ENCODE measurements at places on chromosomes 6 and 20. TPM values are rescaled to one million over a fixed set of nuclear protein-coding genes. Genes with fewer than 3 reads are reported as not detected.

DNA sequence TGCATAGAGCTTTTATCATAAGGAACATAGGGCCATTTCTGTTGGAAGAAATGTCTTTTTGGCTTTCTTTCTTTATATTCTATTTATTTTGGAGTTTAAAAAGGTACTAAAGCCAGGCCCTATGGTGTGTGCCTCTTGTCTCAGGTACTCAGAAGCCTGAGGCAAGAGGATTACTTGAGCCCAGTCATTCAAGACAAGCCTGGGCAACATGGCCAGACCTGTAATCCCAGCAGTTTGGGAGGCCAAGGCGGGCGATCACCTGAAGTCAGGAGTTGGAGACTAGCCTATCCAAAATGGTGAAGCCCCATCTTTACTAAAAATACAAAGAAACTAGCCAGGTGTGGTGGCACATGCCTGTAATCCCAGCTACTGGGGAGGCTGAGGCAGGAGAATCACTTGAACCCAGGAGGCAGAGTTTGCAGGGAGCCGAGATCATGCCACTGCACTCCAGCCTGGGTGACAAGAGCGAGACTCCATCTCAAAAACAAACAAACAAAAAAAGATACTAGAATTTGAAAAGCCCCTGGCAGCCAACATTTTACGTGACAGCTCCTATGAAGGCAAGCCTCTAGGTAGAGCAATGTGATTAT, 80.0 kb downstream of the CBFA2T2 start:
- peaks cover 7% of the 10 kb centered on the region for H3K4me1 ChIP-seq
- no peaks in the 10 kb centered on the region for H3K27me3 ChIP-seq
- no peak overlapping the region for H3K27ac ChIP-seq
- peaks cover 2% of the 10 kb centered on the region for H3K36me3 ChIP-seq

Gene TBX18
- 0.62 TPM for polyA plus RNA-seq

Gene RBBP8NL
- polyA plus RNA-seq = 8.0 TPM

DNA sequence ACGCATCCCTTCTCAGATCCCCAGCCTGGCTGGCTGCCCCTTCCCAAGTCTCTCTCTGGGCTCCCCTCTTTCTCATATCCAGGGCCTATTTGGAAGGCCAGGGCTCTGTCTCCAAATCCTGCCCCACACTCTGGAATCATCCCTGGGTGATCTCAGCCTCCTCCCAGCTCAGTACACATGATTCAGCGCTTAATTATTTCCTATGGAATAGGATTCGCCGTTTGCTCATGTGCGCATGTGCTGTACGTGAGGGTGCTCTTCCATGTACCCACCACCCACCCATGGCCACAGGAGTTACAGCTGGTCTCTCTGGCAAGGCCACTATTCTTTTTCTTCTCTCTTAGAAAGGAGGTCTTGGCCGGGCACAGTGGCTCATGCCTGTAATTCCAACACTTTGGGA, 81.7 kb upstream of the FOXP4 start:
- no peak for DNase-seq
- H3K27me3 ChIP-seq = peaks cover 6% of the 10 kb centered on the region
- no peak overlapping the region for H3K4me3 ChIP-seq

GRCh38 chr20:14337400-14338171, at the start of gene FLRT3:
Gene FLRT3, minus strand, starts transcription at chr20:14337612. Its CDS starts 10,106 bp downstream, at chr20:14327506.
- H3K27ac ChIP-seq = peak within 1 kb of the TSS; percentile 94
- H3K36me3 ChIP-seq = no peaks in the 10 kb centered on the region
- no peaks in the 10 kb centered on the region for H3K27me3 ChIP-seq
- H3K4me3 ChIP-seq = peak within 1 kb of the TSS; percentile 73
- peaks cover 20% of the 10 kb centered on the region for H3K4me1 ChIP-seq
- peak; percentile 97 for DNase-seq

- H3K27ac ChIP-seq = no peak overlapping the region
- H3K4me1 ChIP-seq = peaks cover 44% of the 10 kb centered on the region
- DNase-seq = peak; percentile 78
- no peaks in the 10 kb centered on the region for H3K27me3 ChIP-seq
Observed at GRCh38 chr6:32087574-32088486, 21.3 kb downstream of the TNXB start.

Gene PGC
- polyA plus RNA-seq = 13.9 TPM

GRCh38 chr6:45857827-45858226, 157.8 kb downstream of the CLIC5 start:
- H3K27me3 ChIP-seq = no peaks in the 10 kb centered on the region
- no peak overlapping the region for H3K4me3 ChIP-seq
- DNase-seq = no peak
- H3K27ac ChIP-seq = no peak overlapping the region

Gene TRIM15
- polyA plus RNA-seq = 26.1 TPM

Gene TMEM151B
- 0.96 TPM for polyA plus RNA-seq

Gene CD93
- polyA plus RNA-seq = 16.2 TPM

- peak; percentile 16 for DNase-seq
- no peak overlapping the region for H3K4me3 ChIP-seq
- no peaks in the 10 kb centered on the region for H3K36me3 ChIP-seq
- no peaks in the 10 kb centered on the region for H3K27me3 ChIP-seq
- no peaks in the 10 kb centered on the region for H3K4me1 ChIP-seq
Observed at GRCh38 chr20:57061051-57061900, 205.2 kb downstream of the BMP7 start.

- no peaks in the 10 kb centered on the region for H3K36me3 ChIP-seq
- DNase-seq = no peak
Observed at GRCh38 chr20:3686421-3686820, 4.6 kb upstream of the ADAM33 start.

Gene FAM83B
- polyA plus RNA-seq = 14.7 TPM

Gene ZNF217
- 33.7 TPM for polyA plus RNA-seq

GRCh38 chr6:24484657-24485323, 4.6 kb downstream of the GPLD1 start:
- no peaks in the 10 kb centered on the region for H3K27me3 ChIP-seq
- no peak overlapping the region for H3K27ac ChIP-seq
- no peak overlapping the region for H3K4me3 ChIP-seq
- DNase-seq = no peak
- no peaks in the 10 kb centered on the region for H3K4me1 ChIP-seq
- H3K36me3 ChIP-seq = no peaks in the 10 kb centered on the region

GRCh38 chr6:120496661-120497060, 837.6 kb downstream of the TBC1D32 start:
- no peak for DNase-seq
- H3K4me1 ChIP-seq = no peaks in the 10 kb centered on the region
- H3K4me3 ChIP-seq = no peak overlapping the region
- no peaks in the 10 kb centered on the region for H3K36me3 ChIP-seq
- no peak overlapping the region for H3K27ac ChIP-seq
- no peaks in the 10 kb centered on the region for H3K27me3 ChIP-seq

- no peak overlapping the region for H3K4me3 ChIP-seq
- no peaks in the 10 kb centered on the region for H3K4me1 ChIP-seq
- no peak for DNase-seq
- H3K36me3 ChIP-seq = no peaks in the 10 kb centered on the region
- H3K27me3 ChIP-seq = no peaks in the 10 kb centered on the region
- H3K27ac ChIP-seq = no peak overlapping the region
Observed at GRCh38 chr6:116083052-116083451, 17.6 kb upstream of the NT5DC1 start.

Gene POM121L2
- not detected for polyA plus RNA-seq

GRCh38 chr20:17479063-17479657, 52.0 kb downstream of the BFSP1 start:
- DNase-seq = no peak
- H3K4me3 ChIP-seq = no peak overlapping the region
- no peaks in the 10 kb centered on the region for H3K27me3 ChIP-seq
- no peaks in the 10 kb centered on the region for H3K36me3 ChIP-seq
- no peaks in the 10 kb centered on the region for H3K4me1 ChIP-seq

GRCh38 chr6:163352011-163352685, 62.4 kb upstream of the QKI start:
- DNase-seq = no peak
- no peak overlapping the region for H3K4me3 ChIP-seq
- no peaks in the 10 kb centered on the region for H3K4me1 ChIP-seq
- H3K36me3 ChIP-seq = no peaks in the 10 kb centered on the region

Gene C20orf96
- polyA plus RNA-seq = 7.9 TPM

Gene KIF25
- polyA plus RNA-seq = 0.66 TPM

Gene ERVFRD-1
- not detected for polyA plus RNA-seq

DNA sequence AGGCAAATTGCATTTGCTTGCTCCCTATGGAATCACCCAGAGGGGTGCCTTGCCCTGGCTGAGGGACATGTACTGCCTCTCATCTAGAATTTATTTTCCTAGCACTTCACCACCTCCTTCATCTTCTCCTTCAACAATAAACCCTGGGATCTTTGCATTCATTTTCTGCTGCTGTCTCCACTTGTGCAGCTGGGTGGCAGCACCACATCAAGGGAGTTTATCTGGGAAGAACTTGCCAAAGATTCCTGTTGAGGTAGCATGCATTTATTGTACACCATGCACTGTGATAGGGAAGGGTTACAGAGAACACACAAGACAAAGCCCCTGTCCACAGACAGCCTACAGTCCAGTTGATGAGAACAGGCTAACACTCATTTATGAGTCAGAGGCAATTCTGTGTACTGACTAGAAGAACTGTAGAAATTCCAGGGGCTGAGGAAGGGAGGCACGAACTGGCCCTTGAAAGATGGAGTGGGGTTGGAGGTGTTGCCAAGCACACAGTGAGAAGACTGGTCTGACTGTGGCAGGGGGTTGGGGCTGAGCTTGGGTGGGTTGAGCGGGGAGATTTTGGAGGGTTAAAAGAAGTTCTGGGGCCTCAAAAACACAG, 17.5 kb downstream of the C20orf173 start:
- H3K36me3 ChIP-seq = peaks cover 12% of the 10 kb centered on the region
- no peak overlapping the region for H3K4me3 ChIP-seq
- no peaks in the 10 kb centered on the region for H3K27me3 ChIP-seq
- DNase-seq = peak; percentile 44
- H3K4me1 ChIP-seq = no peaks in the 10 kb centered on the region

DNA sequence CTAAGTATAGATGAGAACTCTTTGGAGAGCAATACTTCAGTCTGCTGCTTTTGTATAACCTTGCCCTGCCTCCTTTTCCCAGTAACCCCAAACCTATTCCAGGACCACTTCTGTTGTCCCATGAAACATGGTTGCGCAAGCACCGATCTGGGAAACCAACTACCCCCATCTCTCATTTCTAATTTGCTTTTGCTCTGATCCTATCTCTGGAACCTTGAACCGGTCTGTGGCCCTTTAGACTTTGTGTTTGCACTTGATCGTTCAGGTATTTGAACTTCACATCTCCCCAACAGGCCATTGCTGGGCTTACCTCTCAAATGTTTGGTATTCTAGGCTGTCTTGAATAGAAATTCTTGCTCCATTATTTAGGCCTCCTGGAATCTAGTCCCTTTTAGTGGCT, 25.0 kb downstream of the L3MBTL3 start:
- DNase-seq = peak; percentile 9
- H3K4me3 ChIP-seq = no peak overlapping the region
- H3K4me1 ChIP-seq = no peaks in the 10 kb centered on the region
- H3K27me3 ChIP-seq = no peaks in the 10 kb centered on the region
- no peak overlapping the region for H3K27ac ChIP-seq
- H3K36me3 ChIP-seq = peaks cover 2% of the 10 kb centered on the region

GRCh38 chr20:437787-438486, 24.4 kb downstream of the TBC1D20 start:
- DNase-seq = no peak

- peak; percentile 68 for DNase-seq
- H3K4me3 ChIP-seq = no peak overlapping the region
- H3K27me3 ChIP-seq = no peaks in the 10 kb centered on the region
Observed at GRCh38 chr20:58327211-58327610, 17.7 kb downstream of the RAB22A start.

GRCh38 chr20:35947489-35947888, 6.8 kb downstream of the SCAND1 start:
- H3K4me3 ChIP-seq = no peak overlapping the region
- H3K4me1 ChIP-seq = no peaks in the 10 kb centered on the region
- H3K36me3 ChIP-seq = no peaks in the 10 kb centered on the region
- peak; percentile 18 for DNase-seq

Gene DPPA5
- not detected for polyA plus RNA-seq

Gene PRND
- polyA plus RNA-seq = 3.7 TPM

Gene TMEM239
- not detected for polyA plus RNA-seq

GRCh38 chr6:40588480-40588879, 1.3 kb upstream of the LRFN2 start:
- H3K4me1 ChIP-seq = no peaks in the 10 kb centered on the region

DNA sequence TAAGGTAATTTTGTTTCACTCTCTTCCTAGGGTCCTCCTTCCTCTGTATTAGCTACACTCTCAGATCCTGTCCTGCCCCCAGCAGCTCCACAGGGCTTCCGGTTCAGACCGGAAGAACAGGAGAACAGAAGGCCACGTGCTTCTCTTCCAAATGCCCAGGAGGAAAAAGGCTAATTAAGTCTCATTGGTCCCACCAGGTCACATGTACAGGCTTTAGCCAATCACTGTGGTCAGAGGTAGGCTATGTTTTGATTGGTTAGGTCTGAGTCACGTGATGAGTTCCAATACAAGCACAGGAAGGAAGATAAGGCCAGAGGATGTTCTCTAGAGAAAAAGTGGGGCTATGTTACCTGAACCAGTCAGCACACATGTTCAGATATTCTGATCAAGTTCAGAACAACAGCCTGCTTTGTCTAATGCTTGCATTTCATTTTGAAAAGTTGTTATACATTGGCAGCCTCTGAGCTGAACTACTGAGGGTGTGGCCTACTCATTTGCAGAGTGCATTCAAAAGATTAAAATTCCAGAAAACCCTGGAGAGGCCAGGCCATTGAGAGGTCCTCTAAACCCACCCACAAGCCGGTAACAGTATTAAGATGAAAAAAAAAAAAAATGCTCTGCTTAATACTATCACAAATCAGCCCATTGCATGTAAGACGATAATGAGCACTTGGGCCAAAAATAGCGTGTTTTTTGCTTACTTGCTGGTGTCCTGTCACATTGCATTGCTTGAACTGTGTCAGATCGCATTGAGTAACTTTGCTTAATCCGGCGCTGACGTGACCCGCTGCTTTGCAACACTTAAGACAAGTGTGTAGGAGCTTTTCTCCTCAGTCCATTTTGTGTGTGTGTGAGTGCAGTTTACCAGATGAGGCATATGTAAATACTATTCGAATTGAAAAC, 170.3 kb downstream of the TSHZ2 start:
- H3K36me3 ChIP-seq = no peaks in the 10 kb centered on the region
- H3K4me3 ChIP-seq = no peak overlapping the region
- no peak overlapping the region for H3K27ac ChIP-seq
- no peak for DNase-seq
- no peaks in the 10 kb centered on the region for H3K4me1 ChIP-seq

Gene TMEM200A
- 3.6 TPM for polyA plus RNA-seq

Gene SLC35F1
- 0.27 TPM for polyA plus RNA-seq

DNA sequence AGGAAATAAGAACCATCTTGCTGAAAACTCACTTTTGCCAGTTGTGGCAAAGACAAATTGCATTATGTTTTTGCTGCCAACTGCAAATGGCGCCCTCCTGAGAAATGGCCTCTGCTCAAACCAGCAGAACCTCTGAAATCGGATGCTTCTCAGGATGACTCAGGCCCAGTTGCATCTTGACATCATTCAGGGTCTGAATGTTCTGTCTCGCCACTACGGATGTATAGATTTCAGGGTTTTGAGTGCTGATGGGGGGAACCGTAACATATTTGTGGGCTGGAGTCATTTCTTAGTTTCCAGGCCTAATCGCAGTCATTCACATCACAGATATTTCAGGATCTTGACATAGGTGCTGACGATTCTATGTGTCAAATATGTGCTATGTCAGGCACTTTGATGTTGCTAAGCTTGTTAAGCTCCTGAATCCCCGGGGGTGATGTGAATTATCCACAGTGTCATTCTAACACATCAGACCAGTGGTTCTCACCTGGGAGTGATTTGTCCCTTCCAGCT, 207.1 kb downstream of the NFATC2 start:
- no peak for DNase-seq
- H3K36me3 ChIP-seq = no peaks in the 10 kb centered on the region
- no peaks in the 10 kb centered on the region for H3K4me1 ChIP-seq
- H3K27ac ChIP-seq = no peak overlapping the region
- no peaks in the 10 kb centered on the region for H3K27me3 ChIP-seq

- no peak overlapping the region for H3K4me3 ChIP-seq
- H3K4me1 ChIP-seq = no peaks in the 10 kb centered on the region
- H3K27me3 ChIP-seq = no peaks in the 10 kb centered on the region
Observed at GRCh38 chr6:34011264-34011663, 134.6 kb downstream of the GRM4 start.

All from small intestine (tissue), 16 donors.